ENCODE measurements at places on chromosomes 12 and 14.

DNA sequence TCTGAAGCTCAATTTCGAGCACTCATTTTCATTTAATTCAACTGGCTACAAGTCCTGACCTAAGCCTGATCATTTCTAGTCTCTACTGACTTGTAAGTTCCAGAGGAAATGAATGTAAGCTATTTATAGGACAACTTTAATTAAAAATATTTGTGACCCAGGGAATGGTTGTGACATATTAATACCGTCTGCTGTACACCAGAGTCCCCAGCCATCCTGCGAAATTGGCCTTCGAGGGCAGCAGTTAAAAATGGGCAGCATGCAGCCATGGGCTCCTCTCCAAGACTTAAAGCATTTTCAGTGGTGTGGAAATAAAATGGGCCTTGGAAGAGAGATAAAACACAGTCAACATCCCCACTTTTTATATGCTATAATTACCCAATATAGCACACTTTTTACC lies 30.7 kb upstream of the OVCH1 start:
- DNase-seq, result no peak

DNA sequence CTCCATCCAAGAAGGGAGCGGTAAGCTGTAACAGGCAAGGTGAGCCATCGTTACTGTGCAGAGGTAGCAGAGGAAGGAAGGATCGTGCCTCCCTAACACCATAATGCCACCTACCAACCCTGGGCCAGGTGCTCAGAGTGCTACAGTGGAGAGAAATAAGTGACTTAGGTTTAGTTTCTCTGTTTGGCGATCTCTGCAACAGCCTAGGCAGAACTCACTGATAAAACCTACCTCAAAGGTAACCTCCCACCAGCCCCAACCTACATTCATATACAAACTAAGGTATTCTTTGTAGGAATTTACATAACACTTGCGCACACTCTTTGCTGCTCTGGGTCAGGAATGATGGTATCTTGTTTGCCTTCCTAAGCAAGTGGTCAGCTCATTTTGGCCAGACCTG lies 93.4 kb upstream of the TMEM132D start:
- no peak for DNase-seq

- DNase-seq, result no peak
Measured at GRCh38 chr12:84741692-84742091, 170.9 kb downstream of the SLC6A15 start.

DNA sequence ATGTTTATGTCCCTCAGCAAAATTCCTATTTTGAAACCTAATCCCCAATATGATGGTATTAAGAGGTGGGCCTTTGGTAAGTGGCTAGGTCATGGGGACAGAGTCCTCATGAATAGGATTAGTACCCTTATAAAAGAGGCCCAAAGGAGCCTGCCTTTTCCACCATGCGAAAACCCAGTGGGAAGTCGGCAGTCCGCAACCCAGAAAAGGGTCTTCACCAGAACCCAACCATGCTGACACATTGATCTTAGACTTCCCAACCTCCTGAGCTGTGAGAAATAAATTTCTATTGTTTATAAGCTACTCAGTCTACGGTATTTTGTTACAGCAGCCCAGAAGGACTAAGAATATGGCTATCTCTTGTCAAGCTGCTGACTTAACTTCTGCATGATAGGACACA lies 66.5 kb downstream of the COCH start:
- no peak for DNase-seq

- DNase-seq, result no peak
Measured at GRCh38 chr14:52663850-52664249, 31.5 kb downstream of the ERO1A start.

GRCh38 chr12:49529414-49529813 lies 9.4 kb upstream of the KCNH3 start:
- DNase-seq, result no peak

- peak; percentile 84 for DNase-seq
Measured at GRCh38 chr14:95515596-95516552, 576 bp downstream of the SYNE3 start.

GRCh38 chr12:132322206-132323132 lies 6.9 kb downstream of the GALNT9 start:
- no peak for DNase-seq

- DNase-seq, result no peak
Measured at GRCh38 chr12:2167231-2167630, 114.4 kb downstream of the CACNA1C start.

- no peak for DNase-seq
Measured at GRCh38 chr14:28876572-28876945, 110.0 kb downstream of the FOXG1 start.

DNA sequence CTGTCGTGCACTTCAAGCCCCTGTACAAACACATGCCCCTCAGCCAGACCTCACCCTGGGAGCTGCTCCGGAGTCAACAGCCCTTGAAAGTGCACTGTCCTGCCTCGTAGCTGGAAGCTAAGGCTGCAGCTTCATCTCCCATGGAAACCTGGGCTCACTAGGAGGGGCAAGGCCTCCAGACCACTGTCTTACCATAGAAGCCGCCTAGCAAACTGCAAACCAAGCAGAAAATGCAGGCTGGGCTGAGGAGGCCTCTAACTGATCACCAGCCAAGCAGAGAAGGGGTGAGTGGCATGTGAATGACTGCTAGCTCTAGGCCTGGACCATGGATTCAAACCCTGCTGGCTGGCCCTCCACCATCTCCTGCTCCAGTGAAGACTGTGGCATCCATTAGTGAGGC lies 340.2 kb downstream of the CACNA1C start:
- no peak for DNase-seq

DNA sequence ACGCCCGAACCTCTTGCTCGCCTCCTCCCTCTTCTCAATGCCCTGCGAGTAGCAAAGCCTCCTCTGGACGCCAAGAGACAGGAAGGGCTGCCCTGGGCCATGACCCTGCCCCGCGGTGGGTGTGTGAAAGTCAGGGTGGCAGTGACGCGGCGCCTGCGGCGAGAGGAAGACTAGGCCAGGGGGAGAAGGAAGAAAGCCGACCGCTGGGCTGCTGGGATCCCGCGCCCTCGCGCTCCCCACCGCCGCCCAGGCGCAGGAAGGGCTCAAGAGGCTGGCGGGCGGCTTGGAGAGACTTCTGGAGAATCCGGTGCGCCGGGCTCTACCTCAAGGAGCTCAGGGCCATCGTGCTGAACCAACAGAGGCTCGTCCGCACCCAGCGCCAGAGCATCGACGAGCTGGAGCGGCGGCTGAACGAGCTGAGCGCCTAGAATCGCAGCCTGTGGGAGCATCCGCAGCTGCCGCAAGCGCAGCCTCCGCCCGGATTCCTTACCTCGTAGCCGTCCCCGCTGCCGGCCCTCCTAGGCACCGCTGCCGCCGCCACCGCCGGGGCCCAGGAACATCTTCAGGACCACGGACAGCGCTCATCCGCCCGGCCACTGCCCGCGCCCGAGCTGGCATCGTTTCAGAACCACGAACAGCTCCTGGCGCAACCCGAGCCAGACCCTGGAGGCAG lies 105.0 kb upstream of the PRB2 start:
- peak; percentile 79 for DNase-seq

DNA sequence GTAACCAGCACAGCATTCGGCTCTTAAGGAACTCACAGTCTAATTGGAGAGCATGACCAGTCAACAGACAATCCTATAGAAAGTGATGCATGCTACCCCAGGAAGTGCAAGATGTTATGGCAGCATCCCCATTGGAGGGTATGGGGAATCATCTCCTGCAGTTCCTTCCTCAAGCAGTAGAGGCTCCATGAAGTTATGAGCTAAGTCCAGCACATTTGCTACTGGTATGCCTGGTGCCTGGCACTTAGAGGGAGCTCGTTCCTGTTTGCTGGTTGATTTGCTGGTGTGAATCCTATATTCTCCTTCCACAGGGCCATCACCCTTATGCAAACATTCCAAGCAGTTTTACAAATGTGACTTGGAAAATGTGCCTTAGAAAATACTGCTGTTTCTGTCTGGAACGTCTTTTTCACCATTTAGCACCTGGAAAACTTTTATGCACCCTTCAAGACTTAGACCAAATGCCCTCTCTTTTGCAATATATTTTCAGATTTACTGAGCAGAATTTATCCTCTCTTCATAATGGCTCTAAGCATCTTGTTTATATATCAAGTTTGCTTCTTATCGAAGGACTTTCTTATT lies 136.1 kb upstream of the WSCD2 start:
- DNase-seq, result peak; percentile 10

Data from erythroblast (primary cell).